ENCODE measurements at places on chromosomes 7 and 10.

DNA sequence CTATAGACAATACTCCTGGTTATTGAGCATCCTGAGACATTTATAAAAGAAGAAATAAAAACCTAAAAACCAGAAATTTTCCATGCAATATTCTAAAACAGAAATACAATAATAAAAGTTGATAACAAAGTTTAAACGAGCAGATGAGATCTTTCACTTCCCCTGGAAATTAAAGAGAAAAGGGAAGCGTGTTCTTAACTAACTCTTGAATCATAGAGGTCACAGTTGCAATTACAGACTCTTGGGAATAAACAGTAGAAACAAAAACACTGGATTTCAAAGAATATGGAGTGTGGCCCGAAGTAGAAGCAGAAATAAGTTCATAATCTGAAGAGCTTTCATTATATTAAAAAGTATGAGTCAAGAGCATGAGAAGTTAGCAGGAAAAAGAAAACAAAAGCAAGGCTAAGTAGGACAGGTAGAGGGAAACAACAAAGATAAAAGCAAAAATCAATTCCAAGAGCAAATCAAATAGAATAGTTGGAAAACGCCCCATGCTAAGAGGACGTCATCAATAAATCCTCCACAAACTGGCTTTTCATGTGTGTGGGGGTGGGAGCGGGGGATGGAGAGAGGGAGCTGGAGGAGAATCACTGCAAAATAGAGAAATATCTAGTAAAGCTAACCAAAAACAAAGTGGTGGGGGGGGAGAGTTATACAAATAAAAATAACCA is 55.2 kb upstream of the C10orf71 start:
- no peak for DNase-seq

DNA sequence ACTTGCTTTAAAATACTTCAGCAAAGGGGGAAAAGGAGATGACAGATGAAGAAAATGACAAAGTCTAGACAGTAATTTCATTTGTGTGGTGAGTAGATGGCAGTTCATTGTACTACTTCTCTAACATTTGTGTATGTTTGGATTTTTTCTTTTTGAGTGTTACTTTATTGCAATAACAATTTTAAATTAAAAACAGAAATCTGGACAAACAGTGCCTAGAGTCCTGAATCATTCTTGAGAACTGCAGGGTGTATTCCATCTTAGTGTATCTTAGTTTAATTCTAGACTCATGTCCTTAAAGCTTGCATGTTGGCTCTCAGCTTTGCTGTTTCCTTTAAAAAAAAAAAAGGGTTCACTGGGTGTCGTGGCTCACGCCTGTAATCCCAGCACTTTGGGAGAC is 31.1 kb downstream of the HOXA1 start:
- DNase-seq = no peak

GRCh38 chr7:155256761-155257481 is 40.8 kb upstream of the INSIG1 start:
- DNase-seq = no peak

GRCh38 chr7:97272237-97272975 is 154.9 kb downstream of the SDHAF3 start:
- no peak for DNase-seq

DNA sequence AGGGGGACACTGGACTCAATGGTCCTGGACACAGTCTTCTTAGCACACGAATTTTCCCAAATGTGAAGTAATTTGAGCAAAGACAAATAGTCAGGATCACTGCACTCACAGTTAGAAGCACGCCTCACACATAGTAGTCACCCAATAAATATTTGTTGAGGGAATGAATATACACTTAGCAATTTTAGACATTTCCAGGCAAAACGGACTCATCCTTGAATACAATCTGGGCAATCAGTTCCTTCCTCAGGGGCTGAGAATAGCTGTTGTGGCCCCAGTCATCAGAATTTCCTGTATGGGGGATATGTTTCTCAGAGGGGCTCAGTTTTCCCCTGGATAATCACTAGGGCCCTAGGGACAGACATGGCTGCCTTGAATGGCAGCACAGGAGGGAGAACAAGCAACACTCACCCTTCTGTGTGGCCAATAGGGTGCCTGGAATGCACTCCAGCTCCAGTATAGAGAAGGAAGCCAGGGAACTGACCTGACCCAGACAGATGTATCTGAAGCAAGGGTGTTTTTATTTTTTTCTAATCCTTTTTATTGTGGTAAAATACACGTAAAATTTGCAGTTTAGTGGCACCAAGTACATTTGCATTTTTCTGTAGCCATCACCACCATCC is 282.7 kb upstream of the ZNF32 start:
- DNase-seq = no peak

DNA sequence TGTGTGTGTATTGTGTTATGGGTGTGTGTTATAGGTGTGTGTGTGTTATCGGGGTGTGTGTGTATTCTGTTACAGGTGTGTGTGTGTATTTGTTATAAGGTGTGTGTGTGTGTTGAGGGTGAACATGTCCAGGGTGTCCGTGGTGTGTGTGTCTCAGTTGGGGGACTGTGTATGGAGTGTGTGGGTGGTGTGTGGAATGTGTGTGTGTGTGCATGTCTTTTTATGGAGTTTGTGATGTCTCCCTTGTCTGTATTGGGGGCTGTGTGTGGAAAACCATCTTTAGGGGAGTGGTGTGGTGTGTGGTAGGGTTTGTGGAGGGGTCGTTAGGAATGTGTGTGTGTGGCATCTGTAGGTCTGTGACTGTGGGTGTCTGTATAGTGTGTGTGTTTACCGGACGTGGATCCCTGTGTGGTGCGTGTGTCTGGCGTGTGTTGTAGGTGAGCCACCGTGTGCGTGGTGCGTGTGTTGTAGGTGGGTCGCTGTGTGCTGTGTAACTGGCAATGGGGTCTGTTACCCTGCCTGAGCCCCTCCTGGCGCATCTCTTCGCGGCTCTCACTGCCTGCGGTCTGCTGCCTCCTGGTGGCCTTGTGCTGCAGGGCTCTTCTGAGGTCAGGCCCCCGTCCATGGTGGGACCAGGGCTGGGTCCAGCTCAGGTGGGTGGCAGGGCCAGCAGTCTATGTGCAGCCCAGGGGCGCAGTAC is 61.7 kb downstream of the PALD1 start:
- DNase-seq = peak; percentile 45

GRCh38 chr10:69415951-69416350 is 767 bp downstream of the TACR2 start:
- DNase-seq = no peak

- DNase-seq = peak; percentile 91
Observed at GRCh38 chr10:84194424-84195043, at the start of gene CDHR1. Gene CDHR1, plus strand, starts transcription at chr10:84194537. Its CDS starts 224 bp downstream, at chr10:84194761.

DNA sequence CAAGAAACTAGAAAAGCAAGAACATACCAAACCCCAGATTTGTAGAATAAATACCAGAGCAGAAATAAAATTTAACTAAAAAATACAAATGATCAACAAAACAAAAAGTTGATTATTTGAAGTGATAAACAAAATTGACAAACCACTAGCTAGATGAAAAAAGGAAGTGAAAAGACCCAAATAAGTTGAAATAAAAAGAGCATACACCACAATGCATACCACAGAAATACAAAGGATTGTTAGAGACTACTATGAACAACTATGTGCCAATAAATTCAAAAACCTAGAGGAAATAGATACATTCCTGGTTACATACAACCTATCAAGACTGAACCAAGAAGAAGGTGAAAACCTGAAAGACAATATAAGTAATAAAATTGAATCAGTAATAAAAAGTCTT is 333.4 kb downstream of the SH2D4B start:
- no peak for DNase-seq

GRCh38 chr10:101297901-101298486 is 56.0 kb upstream of the BTRC start:
- DNase-seq = peak; percentile 91

- DNase-seq = no peak
Observed at GRCh38 chr7:151007469-151007898, 16.7 kb downstream of the NOS3 start.

DNA sequence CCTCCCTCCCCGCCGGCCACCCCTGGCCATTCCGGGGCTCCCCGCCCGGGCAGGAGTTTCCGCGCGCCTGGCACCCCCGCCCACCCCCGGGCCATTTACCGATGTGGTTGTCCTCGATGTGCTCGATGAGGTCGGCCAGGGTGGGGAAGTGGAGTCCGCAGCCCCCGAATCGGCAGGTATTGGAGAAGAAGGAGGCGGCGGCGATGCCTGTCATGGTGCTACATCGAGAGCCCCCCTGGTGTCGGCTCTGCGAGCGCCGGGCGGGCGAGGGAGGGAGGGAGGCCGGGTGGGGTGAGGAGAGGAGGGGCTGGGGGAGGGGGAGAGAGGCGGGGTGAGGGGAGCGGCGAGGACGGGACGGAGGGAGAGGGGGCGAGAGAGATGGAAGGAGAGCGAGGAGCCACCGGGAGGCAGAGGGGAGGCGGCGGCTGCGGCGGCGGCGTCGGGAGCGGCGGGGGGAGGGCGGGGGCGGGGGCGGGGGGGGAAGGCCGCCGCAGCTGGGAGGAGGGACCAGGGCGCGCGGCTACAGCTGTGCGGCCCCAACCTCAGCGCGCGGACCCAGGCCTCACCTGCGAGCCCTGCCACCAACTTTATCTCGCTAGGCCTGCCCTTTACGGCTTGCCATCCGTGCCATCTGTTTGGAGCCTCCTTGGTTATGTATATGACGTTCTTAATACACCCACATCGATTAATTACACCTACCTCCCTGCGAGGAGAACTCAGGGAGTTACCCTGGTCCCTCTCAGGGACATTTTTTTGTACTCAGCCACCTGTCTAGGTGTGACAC is at the start of gene JAZF1:
Gene JAZF1, minus strand, starts transcription at position 432 of the 784 bp plus-strand sequence.
- peak; percentile 40 for DNase-seq

GRCh38 chr10:103278862-103279298 is 1.9 kb downstream of the INA start:
- DNase-seq = peak; percentile 26

DNA sequence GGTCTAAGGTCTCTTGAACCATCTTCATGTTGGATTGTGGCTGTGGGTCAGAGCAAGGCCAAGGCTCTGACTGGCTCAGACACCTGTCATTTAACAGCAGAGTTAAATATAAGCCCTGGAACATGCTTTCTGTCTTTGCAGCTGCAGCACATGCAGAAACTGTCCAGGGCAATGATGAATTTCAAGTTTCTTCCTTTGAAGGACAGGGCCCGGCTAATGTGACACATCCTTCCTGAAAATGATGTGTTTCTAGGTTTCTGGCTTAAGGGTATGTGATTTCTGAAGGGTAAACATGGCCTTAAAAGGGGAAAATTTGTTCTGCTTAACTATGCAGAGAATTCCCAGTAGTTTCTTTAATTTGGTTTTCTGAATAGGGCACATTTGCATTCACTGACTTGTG is 34.0 kb upstream of the SLC35B4 start:
- no peak for DNase-seq

- no peak for DNase-seq
Observed at GRCh38 chr10:13395540-13395939, 47.4 kb upstream of the SEPHS1 start.

- DNase-seq = no peak
Observed at GRCh38 chr10:24240041-24240751, 31.3 kb downstream of the KIAA1217 start.

DNA sequence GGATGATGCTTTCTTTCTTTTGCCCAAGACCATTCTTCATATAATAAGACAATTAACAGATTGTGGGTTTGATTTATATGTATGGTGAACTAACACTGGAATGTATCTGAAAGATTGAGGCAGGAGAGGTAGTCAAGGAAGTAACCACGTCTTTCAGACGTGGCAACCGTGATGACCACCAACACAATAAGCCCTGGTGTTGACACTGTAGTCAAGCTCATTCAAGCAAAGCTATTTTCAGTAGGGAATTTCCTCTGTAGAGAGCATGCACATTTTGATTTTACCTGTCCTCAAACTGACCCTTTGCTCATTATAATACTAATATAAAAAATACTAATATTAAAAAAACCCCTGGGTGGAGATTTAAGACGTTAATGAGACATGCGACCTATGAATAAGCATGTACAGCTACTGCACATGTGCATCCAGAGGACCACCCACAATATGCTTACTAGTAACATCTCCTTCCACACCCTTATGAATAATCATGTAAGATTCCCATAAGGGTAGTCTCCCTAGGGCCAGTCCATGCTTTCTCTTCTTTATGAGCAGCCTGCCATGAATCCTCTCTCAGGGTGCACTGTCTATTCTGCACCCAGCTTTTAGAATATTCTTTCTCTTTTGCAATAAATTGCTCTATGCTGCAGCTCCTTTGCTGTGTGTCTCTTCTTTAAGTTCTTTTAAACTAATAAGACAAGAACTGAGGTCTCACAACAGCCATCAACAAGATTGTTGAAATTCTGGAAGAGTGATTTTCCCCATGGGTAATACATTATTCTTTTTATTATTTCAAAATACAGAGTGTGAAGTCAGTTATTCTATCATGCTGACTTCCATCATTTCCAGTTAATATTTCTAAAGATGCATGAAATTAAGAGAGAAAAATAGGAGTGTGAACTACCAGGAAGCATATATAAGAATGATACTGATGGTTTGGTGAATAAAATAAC is 151.3 kb upstream of the NPVF start:
- DNase-seq = no peak

GRCh38 chr7:125061776-125062397 is 132.3 kb upstream of the POT1 start:
- peak; percentile 22 for DNase-seq

GRCh38 chr7:23242321-23242720 is 4.3 kb upstream of the GPNMB start:
- DNase-seq = no peak

GRCh38 chr10:16770670-16771069 is 46.6 kb downstream of the RSU1 start:
- no peak for DNase-seq

DNA sequence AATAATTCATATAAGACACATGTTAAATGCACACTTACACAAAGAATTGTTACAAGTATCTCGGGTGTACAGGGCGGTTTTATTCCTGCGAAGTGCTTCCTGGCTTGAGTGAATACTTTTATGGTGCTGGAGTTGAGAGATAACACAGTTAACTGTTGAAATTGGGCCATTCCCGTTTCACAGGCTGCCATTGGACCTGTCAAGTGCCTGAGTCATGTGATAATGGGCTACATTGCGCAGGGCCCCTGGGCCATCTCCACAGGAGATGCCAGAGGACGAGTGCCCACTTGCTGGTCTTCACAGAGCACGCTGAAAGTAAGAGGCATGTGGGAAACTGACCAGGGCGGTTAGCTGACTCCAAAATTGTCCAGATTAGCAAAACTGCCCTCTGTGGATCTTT is 4.8 kb downstream of the FBH1 start:
- DNase-seq = no peak

DNA sequence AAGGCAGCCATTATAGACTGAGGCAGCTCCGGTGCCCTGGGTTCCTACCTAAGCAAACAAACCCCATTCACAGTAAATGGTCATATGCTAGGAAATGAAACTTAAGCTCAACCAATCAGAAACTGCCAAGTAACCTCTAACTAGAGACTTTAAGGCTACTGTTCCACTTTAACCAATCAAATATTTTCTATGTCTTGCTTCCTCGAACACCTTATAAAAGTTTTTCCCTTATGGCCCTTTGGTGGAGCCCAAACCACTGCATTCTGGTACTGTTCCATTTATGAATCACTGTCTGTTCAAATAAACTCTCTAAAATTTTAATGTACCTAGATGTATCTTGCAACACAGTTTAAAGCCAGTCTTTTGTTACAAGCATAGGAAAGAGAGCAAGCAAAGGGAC is 361.1 kb downstream of the HGF start:
- no peak for DNase-seq

- DNase-seq = no peak
Observed at GRCh38 chr7:69219381-69219780, 378.9 kb upstream of the AUTS2 start.

GRCh38 chr7:40220421-40220911 is 85.7 kb downstream of the SUGCT start:
- DNase-seq = no peak
